ENCODE measurements at places on chromosomes 16 and 17.

DNA sequence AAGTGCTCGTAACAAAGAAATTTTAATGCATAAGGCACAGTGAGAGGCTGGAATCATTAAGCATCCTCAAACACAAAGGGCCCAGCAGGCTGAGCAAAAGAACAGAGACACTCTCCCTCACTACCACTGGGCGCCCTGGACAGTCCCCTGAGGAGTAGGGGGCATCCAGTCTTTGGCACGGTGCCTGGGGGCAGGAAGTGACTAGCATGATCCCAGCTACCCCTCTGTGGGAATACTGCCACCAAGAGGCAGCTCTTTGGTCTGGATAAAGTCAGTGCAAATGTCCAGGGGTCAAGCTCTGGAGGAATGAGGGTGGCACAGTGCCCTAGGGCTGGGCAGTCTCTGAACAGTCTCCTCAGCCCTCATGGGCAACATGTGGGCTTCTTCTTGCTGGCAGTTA lies 2.6 kb upstream of the PROCA1 start:
- DNase-seq, result no peak

- DNase-seq, result no peak
These were observed 4.0 kb upstream of the CDH11 start for GRCh38 chr16:65125871-65126270.

GRCh38 chr16:24170407-24170806 lies 85.7 kb upstream of the CACNG3 start:
- no peak for DNase-seq

DNA sequence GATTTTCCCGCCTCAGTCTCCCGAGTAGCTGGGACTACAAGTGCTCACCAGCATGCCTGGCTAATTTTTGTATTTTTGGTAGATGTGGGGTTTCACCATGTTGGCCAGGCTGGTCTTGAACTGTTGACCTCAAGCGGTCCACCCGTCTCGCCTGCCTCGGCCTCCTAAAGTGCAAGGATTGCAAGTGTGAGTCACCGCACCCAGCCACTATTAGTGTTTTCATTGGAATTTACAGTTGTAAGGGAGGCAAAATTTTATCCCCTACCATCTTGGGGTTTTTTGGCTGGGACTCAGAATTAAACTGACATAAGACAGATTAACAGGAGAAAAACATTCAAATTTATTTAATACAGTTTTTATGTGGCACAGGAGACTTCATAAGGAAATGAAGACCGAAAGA lies 12.3 kb upstream of the MYCBPAP start:
- no peak for DNase-seq

- no peak for DNase-seq
These were observed 2.6 kb upstream of the HPR start for GRCh38 chr16:72060405-72060804.
